ENCODE measurements at places on chromosomes 5 and 9.

DNA sequence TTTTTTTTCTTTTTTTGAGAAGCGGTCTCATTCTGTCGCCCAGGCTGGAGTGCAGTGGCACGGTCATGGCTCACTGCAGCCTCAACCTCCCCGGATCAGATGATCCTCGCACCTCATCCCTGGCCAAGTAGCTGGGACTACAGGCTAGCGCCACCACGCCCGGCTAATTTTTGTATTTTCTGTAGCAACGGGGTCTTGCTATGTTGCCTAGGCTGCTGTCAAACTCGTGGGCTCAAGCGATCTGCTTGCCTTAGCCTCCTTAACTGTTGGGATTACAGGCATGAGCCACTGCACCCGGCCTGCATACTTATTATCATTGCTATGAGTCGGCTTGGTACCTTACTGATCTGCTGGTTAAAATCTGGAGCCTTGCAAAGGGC, 790 bp upstream of the IARS1 start:
- peaks cover 50% of the 10 kb centered on the region for H3K36me3 ChIP-seq
- peak; percentile 11 for DNase-seq
- H3K4me3 ChIP-seq = peak overlapping the region; percentile 94
- no peaks in the 10 kb centered on the region for H3K27me3 ChIP-seq
- peak overlapping the region; percentile 98 for H3K27ac ChIP-seq

GRCh38 chr9:126420135-126420534, 93.5 kb downstream of the MVB12B start:
- peaks cover 4% of the 10 kb centered on the region for H3K36me3 ChIP-seq
- H3K4me3 ChIP-seq = no peak overlapping the region
- DNase-seq = no peak
- peaks cover 54% of the 10 kb centered on the region for H3K4me1 ChIP-seq

GRCh38 chr5:92945605-92946097, 635.4 kb downstream of the NR2F1-AS1 start:
- no peaks in the 10 kb centered on the region for H3K27me3 ChIP-seq
- no peak overlapping the region for H3K27ac ChIP-seq
- no peak overlapping the region for H3K4me3 ChIP-seq
- DNase-seq = no peak
- no peaks in the 10 kb centered on the region for H3K4me1 ChIP-seq

DNA sequence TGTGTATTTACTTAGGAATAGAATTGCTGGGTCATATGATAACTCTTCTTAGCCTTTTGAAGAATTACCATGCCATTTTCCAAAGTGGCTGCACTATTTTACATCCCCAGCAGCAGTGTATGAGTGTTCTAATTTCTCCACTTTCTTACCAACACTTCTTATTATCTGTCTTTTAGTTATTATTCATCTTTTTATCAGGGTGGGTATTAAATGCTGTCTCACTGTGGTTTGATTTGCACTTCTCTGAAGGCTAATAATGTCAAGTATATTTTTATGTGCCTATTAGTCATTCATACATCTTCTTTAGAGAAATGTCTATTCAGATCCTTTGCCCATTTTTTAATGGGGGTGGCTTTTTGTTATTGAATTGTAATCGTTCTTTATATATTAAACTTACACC, 36.8 kb downstream of the SLC1A3 start:
- H3K4me3 ChIP-seq = no peak overlapping the region
- H3K27ac ChIP-seq = no peak overlapping the region
- no peaks in the 10 kb centered on the region for H3K36me3 ChIP-seq

GRCh38 chr5:14156650-14157492, 13.7 kb downstream of the TRIO start:
- DNase-seq = no peak
- H3K36me3 ChIP-seq = no peaks in the 10 kb centered on the region
- no peak overlapping the region for H3K4me3 ChIP-seq
- H3K27ac ChIP-seq = no peak overlapping the region
- no peaks in the 10 kb centered on the region for H3K4me1 ChIP-seq
- peaks cover 2% of the 10 kb centered on the region for H3K27me3 ChIP-seq

DNA sequence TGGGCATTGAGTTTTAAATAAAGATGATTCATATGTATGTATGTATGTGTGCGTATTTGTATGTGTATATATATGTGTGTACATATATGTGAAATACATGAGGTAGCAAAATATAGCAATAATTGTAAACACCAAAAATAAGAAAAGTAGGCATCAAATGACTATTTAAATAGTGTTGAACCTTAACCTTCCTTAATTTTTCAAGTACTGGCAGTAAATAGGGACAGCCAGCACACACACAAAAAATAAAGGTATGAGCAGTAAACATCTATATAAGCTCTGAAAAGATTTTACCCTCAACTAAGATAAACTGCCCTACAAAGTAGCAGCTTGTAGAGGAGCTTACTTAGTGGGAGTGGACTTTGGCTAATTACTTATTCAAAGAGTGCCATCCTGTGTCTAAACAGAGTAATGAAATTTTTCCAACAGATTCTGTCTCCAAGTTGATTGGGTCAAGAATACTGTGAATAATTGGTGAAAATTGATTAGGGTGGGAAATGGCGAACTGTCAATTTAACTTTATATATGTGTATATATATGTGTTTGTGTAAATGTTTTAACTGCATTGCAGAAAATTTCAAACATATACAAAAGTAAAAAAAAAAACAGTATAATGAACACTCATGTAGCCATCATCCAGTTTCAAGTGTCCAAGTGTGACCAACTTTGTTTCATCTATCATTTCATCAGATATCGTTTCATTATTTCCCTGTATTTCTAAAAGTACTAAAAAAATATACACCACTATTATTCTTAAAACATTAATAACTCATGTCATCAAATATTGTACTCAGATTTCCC, 2.0 kb upstream of the ADAMTS6 start:
- H3K4me3 ChIP-seq = no peak overlapping the region
- DNase-seq = no peak
- peak overlapping the region; percentile 93 for H3K27ac ChIP-seq
- H3K27me3 ChIP-seq = no peaks in the 10 kb centered on the region
- peaks cover 2% of the 10 kb centered on the region for H3K36me3 ChIP-seq

- no peaks in the 10 kb centered on the region for H3K36me3 ChIP-seq
- H3K27ac ChIP-seq = no peak overlapping the region
- H3K4me1 ChIP-seq = peaks cover 8% of the 10 kb centered on the region
- H3K27me3 ChIP-seq = peaks cover 47% of the 10 kb centered on the region
- DNase-seq = no peak
Observed at GRCh38 chr5:83724001-83724400, 3.3 kb upstream of the HAPLN1 start.

GRCh38 chr5:78593465-78593864, 55.1 kb downstream of the LHFPL2 start:
- H3K36me3 ChIP-seq = no peaks in the 10 kb centered on the region
- H3K4me3 ChIP-seq = no peak overlapping the region
- no peak for DNase-seq
- H3K27me3 ChIP-seq = peaks cover 13% of the 10 kb centered on the region

DNA sequence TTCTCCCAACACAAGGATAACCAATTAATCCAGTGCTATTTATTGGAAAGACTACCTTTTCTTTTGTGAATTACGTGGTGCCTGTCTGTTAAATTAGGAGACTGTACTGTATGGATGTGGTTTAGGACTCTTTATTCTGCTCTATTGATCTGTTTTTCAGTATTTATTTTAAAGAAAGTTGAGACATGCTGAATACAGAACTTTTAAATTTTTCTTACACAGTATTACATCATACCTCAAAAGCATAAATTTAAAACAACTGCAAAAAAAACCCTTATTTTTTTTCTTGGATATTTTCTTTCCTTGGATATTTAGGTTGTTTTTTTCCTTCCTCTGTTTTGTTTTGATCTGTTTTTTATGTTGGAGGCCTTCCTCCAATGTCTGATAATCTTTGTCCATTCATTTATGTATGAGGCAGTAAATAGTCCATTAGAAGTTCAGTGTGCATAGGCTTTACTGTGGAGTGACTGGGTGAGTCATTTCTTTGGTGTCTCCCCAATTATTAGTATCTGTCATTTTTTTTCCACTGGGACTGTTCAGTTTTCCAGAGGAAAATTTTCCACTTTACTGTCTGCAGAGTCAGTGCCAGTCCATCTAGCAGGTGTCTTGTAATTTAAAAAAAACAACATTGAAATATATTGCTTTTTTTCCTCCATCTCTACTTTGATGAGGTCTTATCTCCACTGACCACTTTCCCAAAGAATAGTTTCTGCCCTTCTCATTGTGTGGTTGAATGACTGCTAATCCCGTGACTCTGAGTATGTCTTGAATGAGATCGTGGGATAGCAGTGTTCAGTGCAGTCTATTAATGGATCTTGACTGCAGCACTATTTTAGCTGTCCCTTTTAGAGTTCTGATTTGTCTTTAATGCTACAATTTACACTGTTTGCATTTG, 15.2 kb downstream of the CYSTM1 start:
- no peak for DNase-seq
- no peak overlapping the region for H3K4me3 ChIP-seq
- H3K27ac ChIP-seq = no peak overlapping the region
- no peaks in the 10 kb centered on the region for H3K4me1 ChIP-seq
- no peaks in the 10 kb centered on the region for H3K36me3 ChIP-seq
- peaks cover 2% of the 10 kb centered on the region for H3K27me3 ChIP-seq

DNA sequence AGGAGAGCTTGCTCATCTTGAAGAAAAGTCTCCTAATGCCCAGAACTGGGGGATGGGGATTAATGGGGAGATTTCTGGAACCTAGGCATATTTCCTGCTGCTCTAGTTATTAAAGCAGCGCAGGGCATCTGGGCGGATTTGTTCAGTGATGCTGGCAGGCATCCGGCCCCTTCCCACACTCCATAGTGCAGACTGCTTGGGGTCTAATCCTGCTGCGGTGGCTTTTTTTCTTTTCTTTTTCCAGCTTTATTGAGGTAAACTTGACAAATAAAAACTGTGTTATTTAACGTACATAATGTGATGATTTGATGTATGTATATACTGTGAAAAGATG, 30.7 kb downstream of the PPARGC1B start:
- H3K36me3 ChIP-seq = no peaks in the 10 kb centered on the region
- H3K4me1 ChIP-seq = no peaks in the 10 kb centered on the region
- no peaks in the 10 kb centered on the region for H3K27me3 ChIP-seq
- no peak overlapping the region for H3K4me3 ChIP-seq

DNA sequence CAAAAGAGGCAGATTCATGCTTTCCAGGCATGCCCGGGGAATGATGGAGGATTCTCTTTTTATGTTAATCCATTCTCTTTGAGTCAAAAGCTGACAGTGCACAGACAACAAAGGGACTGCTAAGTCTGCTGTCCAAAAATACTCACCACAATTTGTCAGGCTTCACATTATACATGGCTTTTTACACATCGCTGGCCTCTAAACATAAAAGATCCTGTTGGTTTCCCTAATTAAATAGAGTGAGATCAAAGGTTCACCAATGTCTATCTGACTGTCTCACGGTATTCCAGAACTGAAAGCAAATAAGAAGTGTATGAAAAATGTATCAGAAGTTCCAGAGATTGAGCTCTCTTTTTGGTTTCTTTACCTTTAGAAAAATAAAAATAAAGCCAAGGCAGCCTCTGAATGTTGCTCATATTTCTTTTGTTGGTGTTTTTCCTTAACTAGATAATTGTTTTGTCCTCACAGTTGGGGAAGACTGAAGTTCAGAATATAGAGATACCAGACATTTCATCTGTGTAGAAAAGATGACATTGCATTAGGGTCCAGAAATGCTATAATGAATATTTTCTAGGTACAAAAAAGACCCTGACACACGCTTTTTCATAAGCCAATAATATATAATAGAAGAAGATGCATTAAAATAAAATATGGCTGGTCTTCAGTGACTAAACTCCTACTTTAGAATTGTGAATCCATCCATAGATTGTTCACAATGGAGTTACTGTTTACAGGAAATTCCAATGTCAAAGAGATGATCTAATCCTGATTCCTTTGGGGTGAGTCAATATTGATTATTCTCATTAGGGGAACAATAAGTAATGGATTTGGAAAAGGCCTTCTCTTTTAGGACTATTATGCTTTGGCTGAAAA, 688.2 kb upstream of the CDH6 start:
- no peak overlapping the region for H3K4me3 ChIP-seq
- no peaks in the 10 kb centered on the region for H3K27me3 ChIP-seq
- H3K27ac ChIP-seq = no peak overlapping the region

GRCh38 chr5:148499452-148499851, 115.7 kb downstream of the FBXO38 start:
- DNase-seq = no peak
- no peak overlapping the region for H3K27ac ChIP-seq
- H3K27me3 ChIP-seq = peaks cover 7% of the 10 kb centered on the region
- H3K36me3 ChIP-seq = no peaks in the 10 kb centered on the region

- DNase-seq = no peak
- H3K27me3 ChIP-seq = no peaks in the 10 kb centered on the region
- no peaks in the 10 kb centered on the region for H3K4me1 ChIP-seq
- H3K27ac ChIP-seq = no peak overlapping the region
- H3K36me3 ChIP-seq = no peaks in the 10 kb centered on the region
- no peak overlapping the region for H3K4me3 ChIP-seq
Observed at GRCh38 chr9:35254984-35255857, 93.4 kb downstream of the UNC13B start.

- H3K4me3 ChIP-seq = no peak overlapping the region
- no peaks in the 10 kb centered on the region for H3K36me3 ChIP-seq
- no peak overlapping the region for H3K27ac ChIP-seq
- H3K27me3 ChIP-seq = peaks cover 9% of the 10 kb centered on the region
- no peaks in the 10 kb centered on the region for H3K4me1 ChIP-seq
Observed at GRCh38 chr9:6123416-6123815, 92.2 kb upstream of the IL33 start.

- H3K4me1 ChIP-seq = no peaks in the 10 kb centered on the region
- H3K27me3 ChIP-seq = peaks cover 3% of the 10 kb centered on the region
- no peaks in the 10 kb centered on the region for H3K36me3 ChIP-seq
- no peak overlapping the region for H3K27ac ChIP-seq
Observed at GRCh38 chr5:15013654-15014463, 142.3 kb upstream of the ANKH start.

- H3K4me3 ChIP-seq = no peak overlapping the region
- no peak overlapping the region for H3K27ac ChIP-seq
- DNase-seq = no peak
Observed at GRCh38 chr9:134918646-134919045, 934 bp upstream of the FCN1 start.

DNA sequence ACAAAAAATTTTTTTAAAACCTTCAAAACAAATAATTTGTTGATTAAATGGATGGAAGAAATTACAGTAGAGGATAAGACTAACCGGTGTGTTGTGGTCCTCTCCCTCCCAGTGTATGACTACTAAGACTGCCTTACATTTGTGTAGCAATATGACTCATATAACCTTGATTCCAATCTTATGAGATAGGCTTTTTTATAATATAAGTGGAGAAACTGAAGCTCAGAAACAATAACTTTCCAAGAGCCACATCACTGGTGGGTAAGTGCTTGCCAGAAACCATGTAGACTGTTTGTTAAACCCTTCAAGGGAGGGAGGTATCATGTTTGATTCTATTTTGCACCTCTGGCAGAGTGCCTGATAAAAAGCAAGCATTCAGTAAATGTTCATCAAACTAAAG, 47.5 kb downstream of the NLN start:
- H3K4me1 ChIP-seq = peaks cover 5% of the 10 kb centered on the region
- no peak overlapping the region for H3K27ac ChIP-seq
- H3K27me3 ChIP-seq = no peaks in the 10 kb centered on the region
- H3K36me3 ChIP-seq = peaks cover 21% of the 10 kb centered on the region
- no peak overlapping the region for H3K4me3 ChIP-seq

DNA sequence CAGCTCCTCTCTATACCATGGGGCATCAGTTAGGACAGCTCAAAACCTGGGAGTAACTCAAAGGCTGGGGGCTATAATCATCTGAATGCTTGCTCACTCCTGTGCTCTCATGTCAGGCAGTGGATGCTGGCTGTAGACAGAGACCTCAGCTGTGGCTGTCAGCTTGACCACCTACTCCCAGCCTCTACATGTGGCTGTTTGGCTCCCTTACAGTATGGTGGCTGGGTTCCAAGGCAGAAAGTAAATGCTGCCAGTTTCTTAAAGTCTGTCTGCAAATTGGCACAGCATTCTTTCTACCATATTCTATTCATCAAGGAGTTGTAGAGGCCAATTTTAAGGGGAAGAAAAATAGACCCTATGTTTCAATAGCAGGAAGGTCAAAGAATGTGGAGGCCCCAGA, 66.9 kb downstream of the TMC1 start:
- H3K4me3 ChIP-seq = no peak overlapping the region
- DNase-seq = no peak
- no peak overlapping the region for H3K27ac ChIP-seq
- peaks cover 34% of the 10 kb centered on the region for H3K4me1 ChIP-seq

All from activated CD4-positive, alpha-beta T cell treated with anti-CD3 and anti-CD28 coated beads, Interleukin-2, amount 10 ng/mL, durations not matched to agents 7 days and 5 days (primary cell).